KBM-7 (cell line): ENCODE measurements at places on chromosomes 2 and 18.

DNA sequence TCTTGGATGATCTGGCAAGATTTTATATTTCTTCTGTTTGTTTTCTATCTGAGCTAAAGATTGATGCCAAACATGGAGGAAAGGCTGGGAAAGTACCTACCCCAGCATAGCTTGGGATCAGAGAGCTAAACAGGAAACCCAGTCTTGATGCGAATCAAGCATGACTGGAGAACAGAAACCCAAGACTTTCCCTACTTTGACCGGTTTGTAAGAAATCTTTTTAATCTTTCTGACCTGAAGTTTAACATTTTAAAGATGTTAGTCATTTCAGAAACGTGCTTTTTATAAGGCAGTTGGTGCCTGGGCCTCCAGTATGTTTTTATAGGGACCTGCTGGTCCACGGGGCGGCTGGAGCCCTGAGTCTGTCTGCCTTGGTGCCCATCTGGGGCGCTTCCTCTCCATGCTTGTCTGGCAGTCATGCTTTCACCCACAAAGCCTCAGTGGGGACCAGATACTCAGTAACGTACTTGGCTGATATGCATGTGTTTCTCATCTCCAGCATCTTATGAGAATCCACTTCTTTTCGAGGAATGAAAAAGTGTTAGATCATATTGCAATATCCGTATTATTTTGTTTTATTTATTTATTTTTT, 266.5 kb downstream of the PTGR3 start:
- no peak for DNase-seq

DNA sequence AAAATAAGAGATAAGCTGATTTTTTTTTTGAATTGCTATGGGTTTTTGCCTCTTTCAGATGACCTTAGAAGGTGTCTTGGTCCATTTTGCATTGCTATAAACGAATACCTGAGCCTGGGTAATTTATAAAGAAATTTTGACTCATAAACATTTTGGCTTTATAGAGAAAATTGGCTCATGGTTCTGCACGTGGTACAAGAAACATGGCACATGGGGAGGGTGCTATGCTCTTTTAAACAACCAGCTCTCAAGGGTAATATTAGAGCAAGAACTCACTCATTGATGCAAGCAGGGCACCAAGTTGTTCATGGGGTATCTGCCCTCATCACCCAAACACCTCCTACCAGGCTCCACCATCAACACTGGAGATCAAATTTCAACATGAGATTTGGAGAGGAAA, 408.8 kb downstream of the NUP35 start:
- no peak for DNase-seq

DNA sequence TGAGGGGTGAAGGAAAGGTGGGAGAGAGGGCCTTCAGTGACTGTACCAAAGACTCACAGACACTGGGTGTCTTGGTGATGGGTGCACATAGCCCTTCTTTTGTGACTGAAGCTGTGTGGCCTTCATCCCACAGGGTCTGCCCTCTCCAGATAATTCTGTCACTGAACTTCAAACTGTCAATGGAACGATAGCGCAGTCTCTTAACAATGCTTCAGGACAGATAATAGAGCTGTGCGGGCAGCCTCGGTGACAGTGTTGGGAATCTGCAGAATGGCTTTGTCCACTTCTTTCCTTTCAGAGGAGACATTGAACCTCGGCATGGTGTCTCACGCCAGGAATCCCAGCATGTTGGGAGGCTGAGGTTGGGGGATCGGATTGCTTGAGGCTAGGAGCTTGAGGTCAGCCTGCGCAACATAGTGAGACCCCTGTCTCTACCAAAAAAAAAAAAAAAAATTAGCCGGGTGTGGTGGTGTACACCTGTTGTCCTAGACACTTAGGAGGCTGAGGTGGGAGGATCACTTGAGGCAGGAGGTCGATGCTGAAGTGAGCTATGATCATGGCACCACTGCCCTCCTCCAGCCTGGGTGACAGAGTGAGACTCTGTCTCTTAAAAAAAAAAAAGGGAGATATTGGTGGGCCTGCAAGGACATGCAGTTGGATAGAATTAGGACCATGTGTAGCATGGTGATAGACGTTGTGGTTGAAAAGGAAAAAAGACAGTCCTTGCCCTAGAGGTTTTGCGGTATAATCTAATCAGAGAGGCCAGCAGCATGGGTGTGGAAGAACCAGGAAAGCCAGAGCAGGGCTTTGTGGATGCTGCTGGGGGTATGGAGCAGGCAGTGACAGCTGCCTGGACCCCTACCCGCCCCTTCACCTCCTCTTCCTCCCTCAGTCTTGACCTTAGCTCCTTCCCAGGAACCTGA, 91.4 kb downstream of the LDLRAD4 start:
- no peak for DNase-seq

DNA sequence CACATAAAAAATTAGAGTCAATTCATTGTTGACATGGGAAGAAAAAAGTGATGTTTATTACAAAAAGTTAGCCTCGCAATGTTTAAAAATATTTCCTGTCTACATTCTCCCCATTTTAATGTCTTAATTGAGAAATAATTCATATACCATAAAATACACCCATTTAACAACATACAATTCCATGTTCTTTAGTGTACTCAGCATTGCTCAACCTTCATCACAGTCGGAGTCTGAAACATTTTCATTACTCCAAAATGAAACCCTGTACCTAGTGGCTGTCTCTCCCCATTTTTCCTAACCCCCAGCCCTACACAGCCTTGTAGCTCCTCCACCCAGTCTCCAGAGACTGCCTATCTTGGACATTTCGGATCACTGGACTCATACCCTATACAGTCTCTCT, 103.9 kb upstream of the CBLN2 start:
- no peak for DNase-seq
